ENCODE measurements at places on chromosomes 4 and X.

GRCh38 chr4:90833706-90834105 lies 706.5 kb downstream of the CCSER1 start:
- DNase-seq: no peak

DNA sequence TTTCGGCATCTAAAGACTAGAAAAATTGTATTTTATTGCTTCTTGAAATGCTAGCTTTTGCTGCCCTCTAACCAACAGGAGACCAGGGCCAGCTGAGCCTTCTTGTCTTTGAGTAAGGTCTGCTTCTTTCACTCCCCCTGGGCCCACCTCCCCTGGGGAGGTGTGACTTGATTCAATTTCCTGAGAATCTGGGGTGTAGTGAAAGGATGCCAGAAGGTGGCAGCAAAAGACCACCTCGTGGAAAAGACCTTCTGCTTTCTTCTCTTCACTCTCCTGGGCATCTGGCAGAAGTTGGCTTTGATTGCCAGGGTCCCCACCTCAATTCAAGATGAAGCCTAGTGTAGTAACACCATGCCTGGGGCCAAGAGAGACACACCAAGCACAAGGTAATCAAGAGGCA lies 96.5 kb upstream of the MAOA start:
- DNase-seq: no peak

- DNase-seq: no peak
Observed at GRCh38 chr4:73761856-73762255, 21.5 kb downstream of the CXCL8 start.

GRCh38 chrX:110008011-110008635 lies 5.2 kb downstream of the TMEM164 start:
- DNase-seq: no peak

Data from muscle of arm (tissue), 14 donors.